Smooth muscle cell of the pulmonary artery (primary cell): ENCODE measurements at places on chromosomes 4 and X. TPM values are rescaled to one million over a fixed set of nuclear protein-coding genes. Genes with fewer than 3 reads are reported as not detected.

The BEND2 gene
- total RNA-seq: not detected in 2 replicates

The FAT4 gene
- 25.0 and 39.0 TPM in 2 replicates for total RNA-seq

The NAT8L gene
- total RNA-seq: 0.13 and 0.76 TPM in 2 replicates

The ESX1 gene
- total RNA-seq: not detected in 2 replicates

The SH3BP2 gene
- total RNA-seq: 10.5 and 24.8 TPM in 2 replicates
